ENCODE measurements at places on chromosomes 12 and 14. TPM values are rescaled to one million over a fixed set of nuclear protein-coding genes. Genes with fewer than 3 reads are reported as not detected.

The SLC6A15 gene
- 0.99 TPM for total RNA-seq

The TMCC3 gene
- 0.33 TPM for total RNA-seq

The MIP gene
- not detected for total RNA-seq

The SLC15A4 gene
- 37.2 TPM for total RNA-seq

The TSPAN8 gene
- total RNA-seq, result under 0.01 TPM

The FSCB gene
- total RNA-seq, result not detected

The STAT6 gene
- total RNA-seq, result 103 TPM

The HSP90AA1 gene
- total RNA-seq, result 342 TPM

The TBX3 gene
- total RNA-seq, result 66.4 TPM

The DDX11 gene
- total RNA-seq, result 13.2 TPM

The AVPR1A gene
- not detected for total RNA-seq

The FOXN3 gene
- 27.9 TPM for total RNA-seq

The G2E3 gene
- 14.7 TPM for total RNA-seq

The KERA gene
- total RNA-seq, result not detected

The TMEM132D gene
- not detected for total RNA-seq

The KRT81 gene
- not detected for total RNA-seq

The ATN1 gene
- total RNA-seq, result 21.5 TPM

The CLEC14A gene
- 2.6 TPM for total RNA-seq

The POTEM gene
- not detected for total RNA-seq

Measured in fibroblast of lung (primary cell).